SW480 (cell line): ENCODE measurements at places on chromosomes 7 and 10.

DNA sequence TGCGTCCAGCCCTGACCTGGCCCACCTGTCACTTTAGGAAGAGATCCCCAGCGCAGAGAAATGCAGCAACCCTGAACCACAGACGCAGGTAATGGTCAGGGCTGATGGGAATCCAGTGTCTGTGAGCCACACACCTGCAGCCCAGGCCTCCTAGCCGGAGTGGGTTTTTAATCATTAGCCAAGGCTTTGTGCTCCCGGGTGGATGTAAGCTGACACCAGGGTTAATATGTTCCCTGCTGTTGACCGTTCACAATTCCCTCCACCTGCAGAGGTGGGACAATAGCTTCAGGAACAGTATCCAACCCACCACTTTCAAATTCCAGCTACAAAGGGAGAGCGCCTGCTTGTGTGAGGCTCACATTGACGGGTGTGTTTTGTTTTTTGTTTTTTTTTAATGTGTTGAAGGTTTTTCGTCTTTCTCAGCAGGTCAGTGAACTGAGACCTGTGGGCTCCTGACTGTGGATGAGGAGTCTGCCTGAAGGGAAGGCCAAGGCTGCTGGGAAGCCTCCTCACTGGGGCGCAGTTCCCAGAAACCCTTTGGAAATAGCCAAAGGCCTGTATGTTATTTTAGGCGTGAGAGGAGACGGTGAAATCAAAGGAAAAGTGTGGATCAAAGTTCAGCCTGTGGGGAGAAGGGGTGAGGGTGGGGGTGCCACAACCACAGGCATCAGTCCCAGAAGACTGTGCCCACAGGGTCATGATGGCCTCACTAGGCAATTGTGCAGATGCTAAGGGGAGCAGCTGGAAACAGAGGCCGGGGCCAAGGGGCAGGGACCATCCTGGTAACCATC is 111.1 kb downstream of the TNS3 start:
- DNase-seq = peak; percentile 99

DNA sequence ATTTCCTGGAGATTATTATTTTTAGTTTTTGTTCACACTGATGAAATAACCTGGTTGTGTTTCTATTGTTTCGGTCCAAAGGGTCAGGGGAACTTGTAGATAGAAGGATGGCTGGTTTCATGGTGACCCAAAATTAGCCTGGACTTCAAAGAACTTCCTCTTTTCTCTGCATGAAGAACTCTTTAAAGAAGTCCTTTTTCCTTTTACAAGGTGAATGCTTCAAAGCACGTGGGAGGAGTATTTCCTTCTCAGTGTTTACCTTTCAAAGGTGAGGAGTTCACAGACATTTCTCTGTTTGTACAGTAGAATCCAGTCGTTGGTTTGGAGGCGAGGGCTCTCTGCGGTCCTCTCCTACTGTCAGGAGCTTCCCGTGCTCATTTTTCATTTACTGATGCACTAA is 561.7 kb downstream of the GATA3 start:
- DNase-seq = peak; percentile 33

- DNase-seq = no peak
Measured at GRCh38 chr7:16583834-16584233, 57.2 kb downstream of the LRRC72 start.

GRCh38 chr10:61684894-61685507 is 22.3 kb downstream of the CABCOCO1 start:
- DNase-seq = no peak

DNA sequence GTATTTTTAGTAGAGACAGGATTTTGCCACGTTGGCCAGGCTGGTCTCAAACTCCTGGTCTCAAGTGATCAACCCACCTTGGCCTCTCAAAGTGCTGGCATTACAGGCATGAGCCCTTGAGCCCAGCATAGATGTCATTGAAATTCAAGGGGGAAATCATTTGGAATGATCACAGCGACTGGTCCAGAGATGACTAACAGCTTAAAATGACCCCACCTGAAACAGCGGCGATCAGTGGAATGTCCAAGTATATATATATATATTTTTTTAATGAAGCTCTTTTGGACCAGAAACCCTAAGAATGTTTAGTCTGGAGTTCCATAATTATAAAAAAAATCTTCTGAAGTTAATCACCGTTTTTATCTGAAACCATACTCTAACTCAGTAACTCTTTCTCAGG is 12.5 kb upstream of the AKR1E2 start:
- no peak for DNase-seq

GRCh38 chr7:78779788-78780187 is 673.7 kb downstream of the MAGI2 start:
- DNase-seq = no peak

- no peak for DNase-seq
Measured at GRCh38 chr7:154804449-154804848, 198.5 kb downstream of the PAXIP1 start.

- DNase-seq = no peak
Measured at GRCh38 chr7:94362276-94362675, 32.4 kb upstream of the COL1A2 start.

DNA sequence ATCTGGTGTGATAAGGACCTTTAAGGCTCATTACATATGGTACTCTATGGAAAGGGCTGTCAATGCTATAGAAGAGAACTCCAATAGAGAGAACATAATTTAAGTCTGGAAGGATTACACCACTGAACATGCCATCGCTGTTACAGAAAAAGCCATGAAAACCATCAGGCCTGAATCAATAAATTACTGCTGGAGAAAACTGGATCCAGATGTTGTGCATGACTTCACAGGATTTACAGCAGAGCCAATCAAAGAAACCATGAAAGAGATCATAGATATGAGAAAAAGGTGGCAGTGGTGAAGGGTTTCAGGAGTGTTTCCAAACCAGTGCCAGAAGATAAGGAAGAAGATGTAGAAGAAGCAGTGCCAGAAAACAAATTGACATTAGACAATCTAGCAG is 18.9 kb upstream of the GPR22 start:
- no peak for DNase-seq

DNA sequence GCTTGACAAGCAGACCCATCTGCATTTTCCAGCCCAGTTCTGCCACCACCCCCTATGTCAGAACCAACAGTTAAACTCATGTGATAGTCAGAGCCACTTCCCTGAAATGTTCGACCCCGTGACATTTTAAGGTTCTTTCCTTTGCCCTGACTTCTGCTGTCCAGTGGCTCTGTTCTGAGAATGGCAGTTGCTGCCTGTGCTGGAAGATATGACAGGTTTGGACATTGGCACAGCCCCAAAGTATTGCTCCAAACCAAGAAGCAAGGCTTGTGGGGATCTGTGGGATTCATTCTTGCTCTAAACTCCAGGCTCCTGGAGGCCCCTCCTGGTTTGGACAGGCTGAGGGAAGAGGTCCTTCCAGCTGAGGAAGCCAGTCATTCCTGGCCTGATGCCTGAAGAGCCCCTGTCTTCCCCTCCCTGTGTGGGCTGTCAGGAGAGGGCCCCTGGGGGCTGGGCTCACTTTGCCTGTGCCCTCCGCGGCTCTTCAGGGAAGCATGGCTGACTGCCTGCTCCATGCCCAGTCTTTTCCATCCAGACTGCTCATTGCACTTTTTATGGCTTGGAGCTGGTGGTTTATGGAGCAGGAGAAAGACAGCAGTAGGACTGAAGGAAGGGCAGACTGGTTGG is 138.0 kb downstream of the CDH23 start:
- no peak for DNase-seq

DNA sequence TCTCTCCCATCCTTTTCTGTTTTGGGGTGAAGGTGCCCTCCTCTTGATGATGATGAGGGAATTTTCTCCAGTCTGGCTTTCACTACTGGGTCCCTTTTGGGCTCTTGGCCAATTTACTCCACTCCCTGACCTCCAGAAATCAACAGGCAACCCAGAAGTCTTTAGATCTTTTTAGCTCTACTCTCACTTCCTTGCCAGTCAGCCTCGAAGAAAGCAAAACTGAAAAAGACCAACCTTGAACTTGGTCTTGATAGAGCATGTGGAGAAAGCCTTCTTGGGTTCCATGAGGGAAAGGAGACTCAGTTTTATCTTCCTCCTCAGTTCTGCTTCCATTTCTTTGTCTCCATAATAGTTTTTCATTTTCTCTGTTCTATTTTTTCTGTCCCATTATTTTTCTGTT is 91.4 kb upstream of the NPVF start:
- DNase-seq = no peak

- DNase-seq = no peak
Measured at GRCh38 chr7:73727952-73728351, 8.5 kb upstream of the STX1A start.

- peak; percentile 93 for DNase-seq
Measured at GRCh38 chr7:95476904-95477594, 8.7 kb upstream of the ASB4 start.

DNA sequence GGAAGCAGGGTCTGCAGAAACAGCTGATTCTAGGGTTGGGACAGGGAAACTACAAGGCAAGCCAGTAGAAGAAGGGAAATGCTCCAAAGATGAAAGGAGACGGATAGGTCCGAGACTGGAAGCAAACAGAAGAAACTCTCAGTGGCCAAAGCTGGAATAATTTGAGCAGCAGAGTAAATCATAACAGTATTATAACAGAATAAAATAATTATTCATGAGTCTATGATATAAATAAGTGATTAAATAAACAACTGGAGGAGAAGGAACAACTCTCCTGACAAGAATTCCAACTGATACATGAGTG is 27.6 kb downstream of the EZH2 start:
- no peak for DNase-seq

DNA sequence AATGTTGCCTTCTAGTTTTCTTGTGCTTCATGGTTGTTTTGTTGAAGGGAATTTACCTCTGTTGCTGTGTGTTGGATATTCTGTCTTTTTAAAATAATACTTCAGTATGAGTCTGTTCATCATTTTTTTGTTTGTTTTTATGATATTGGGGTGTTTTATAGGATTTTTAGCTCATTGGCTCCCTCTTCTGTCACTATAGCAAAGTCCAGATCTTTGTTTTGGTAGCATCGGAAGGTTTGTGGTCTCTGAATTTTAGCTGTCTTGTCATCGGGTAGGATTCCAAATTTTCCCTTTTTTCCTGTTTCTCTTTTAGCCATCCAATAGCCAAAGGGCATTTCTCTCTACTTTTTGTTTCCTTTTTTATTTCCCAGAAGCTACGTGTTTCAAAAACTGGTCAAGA is 91.4 kb downstream of the EXOC4 start:
- no peak for DNase-seq

- DNase-seq = no peak
Measured at GRCh38 chr7:37277513-37277912, 171.2 kb downstream of the ELMO1 start.

GRCh38 chr10:29254123-29255046 is 34.5 kb upstream of the LYZL1 start:
- DNase-seq = peak; percentile 49

DNA sequence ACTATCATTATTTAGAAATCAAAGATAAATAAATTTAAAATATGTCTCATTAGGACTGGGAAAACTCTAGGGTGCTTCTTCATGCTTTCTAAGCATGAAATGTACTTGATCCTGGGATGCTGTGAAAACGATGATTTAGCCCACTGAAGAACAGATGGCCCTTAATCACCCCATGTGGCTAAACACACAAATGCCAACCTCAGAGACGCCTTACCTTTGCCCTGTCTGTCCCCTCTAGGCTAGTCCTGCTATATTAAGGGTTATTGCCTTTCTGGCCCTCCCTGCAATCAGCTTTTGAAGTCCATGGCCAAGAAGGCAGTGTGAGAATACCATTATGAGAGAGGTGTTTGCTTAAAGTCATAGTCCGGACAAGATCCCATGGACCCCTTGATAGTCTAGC is 217.2 kb downstream of the TWIST1 start:
- DNase-seq = no peak

DNA sequence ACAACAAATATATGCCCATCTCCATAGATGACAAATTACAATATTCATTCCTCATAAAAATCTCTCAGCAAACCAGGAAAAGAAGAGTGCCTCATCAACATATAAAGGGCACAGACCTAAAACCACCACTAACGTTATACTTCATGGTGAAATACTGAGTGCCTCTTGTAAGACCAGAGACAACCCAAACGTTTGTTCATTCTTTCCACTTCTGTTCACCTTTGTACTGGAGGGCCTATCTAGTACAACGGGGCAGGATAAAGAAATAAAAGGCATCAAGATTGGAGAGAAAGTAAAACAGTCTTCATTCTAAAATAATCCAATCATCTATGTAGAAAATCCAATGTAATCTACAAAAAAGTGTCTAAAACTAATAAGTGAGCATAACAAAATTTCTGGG is 79.1 kb downstream of the LARP4B start:
- no peak for DNase-seq

DNA sequence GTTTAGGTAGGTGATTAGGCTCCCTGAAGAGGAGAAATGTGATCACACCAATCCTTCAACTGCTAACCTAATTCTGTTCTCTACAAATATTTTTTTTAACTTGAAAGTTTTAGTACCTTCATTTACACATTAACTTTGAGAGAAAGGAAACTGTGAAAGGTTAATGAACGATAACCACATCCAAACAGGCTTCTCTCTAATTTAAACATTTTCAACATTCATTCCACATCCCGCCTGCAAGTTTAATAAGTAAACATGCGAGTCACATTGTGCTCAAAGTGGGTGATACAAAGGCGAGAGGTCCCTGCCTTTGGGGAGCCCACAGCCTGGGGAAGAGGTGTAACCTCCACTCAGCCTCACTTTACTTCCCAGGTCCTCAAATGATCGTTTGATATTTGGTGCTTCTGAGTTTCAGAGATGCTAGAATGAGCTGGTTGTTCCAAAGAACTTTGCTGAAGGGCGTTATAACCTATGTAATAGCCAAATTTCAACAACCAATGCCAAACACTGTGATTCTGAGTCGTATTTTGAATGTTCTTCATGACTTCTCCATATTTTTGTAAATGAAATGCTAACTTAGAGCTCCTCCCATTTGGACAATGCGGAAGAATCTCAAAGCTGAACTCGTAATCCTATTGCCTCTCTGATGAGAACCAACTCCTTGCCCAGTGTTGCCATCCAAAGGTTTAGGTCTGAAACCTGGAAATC is 47.5 kb downstream of the DENND2A start:
- no peak for DNase-seq
